ENCODE measurements at places on chromosomes 6 and 20.

GRCh38 chr6:36025260-36025931, 955 bp upstream of the SLC26A8 start:
- DNase-seq = peak; percentile 4

DNA sequence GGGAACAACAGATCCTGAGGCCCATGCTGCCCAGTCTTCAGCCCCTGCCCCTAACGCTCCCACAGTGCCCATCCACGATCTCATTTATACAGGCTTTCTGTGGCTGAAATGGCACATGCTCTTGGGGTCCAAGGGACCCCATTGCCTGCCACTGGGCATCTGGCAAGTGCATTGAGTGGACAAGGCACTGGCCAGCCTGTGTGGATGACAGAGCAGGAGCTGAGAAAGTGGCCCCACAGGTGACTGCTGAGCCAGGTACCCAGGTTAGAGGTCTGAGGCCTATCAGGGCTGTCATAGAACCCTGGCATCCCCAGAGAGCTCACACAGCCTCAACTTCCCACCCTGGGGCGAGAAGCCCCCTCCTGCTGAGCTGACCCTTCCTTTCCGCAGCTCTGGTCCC, 86.0 kb upstream of the NXT1 start:
- no peak for DNase-seq

- DNase-seq = no peak
Observed at GRCh38 chr6:150410399-150410798, 41.6 kb downstream of the IYD start.

DNA sequence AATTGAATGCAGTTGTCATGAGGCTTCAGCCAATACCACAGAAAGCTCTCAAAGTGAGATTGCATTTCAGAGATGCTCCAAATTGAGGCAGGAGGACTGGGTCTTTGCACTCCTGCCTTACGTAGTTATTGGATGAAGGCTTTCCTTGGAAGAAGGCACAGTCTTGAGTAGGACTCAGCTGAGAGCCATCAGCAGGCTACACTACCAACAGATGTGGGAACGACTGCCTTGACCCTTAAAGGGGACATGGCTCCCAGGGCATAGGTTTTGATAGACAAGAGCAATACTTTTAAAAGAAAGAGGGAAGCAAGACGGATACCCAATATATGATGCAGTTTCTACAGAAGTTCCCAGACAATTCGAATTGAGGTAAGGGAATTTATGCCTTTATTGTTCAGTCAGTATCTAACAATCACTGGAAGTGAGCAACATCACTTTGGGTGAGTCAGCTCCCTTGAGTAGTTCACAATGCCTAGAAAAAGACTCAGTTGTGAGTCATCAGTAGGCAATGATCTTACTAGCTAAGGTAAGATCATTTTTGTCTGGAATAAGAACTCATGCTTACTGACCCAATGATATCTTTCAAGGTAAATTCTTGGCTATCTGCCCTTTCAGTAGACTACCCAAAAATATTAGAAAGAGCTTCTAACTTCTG, 390.8 kb downstream of the GJA1 start:
- peak; percentile 94 for DNase-seq

- DNase-seq = no peak
Observed at GRCh38 chr6:121521164-121521555, 85.7 kb downstream of the GJA1 start.

DNA sequence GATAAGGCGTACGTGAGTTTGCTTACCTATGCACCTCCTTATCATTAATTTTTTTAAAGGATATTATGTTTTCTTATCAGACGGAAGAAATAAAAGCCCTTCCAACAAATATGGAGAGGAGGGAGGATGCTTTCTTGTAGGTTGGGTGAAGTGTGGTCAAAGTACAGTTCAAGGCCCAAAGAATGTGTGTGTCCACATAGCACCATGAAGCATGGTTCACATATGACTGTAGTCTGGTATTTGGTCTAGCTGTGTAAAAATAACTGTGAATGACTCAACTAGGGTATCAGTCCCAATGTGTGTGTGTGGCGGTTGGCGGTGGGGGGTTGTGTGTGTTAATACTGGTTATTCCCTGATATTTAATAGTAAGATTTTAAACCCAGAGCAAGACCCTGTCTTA, 212.7 kb downstream of the TMEM242 start:
- peak; percentile 47 for DNase-seq

GRCh38 chr6:26064619-26065257, 22.5 kb upstream of the HFE start:
- DNase-seq = peak; percentile 45

DNA sequence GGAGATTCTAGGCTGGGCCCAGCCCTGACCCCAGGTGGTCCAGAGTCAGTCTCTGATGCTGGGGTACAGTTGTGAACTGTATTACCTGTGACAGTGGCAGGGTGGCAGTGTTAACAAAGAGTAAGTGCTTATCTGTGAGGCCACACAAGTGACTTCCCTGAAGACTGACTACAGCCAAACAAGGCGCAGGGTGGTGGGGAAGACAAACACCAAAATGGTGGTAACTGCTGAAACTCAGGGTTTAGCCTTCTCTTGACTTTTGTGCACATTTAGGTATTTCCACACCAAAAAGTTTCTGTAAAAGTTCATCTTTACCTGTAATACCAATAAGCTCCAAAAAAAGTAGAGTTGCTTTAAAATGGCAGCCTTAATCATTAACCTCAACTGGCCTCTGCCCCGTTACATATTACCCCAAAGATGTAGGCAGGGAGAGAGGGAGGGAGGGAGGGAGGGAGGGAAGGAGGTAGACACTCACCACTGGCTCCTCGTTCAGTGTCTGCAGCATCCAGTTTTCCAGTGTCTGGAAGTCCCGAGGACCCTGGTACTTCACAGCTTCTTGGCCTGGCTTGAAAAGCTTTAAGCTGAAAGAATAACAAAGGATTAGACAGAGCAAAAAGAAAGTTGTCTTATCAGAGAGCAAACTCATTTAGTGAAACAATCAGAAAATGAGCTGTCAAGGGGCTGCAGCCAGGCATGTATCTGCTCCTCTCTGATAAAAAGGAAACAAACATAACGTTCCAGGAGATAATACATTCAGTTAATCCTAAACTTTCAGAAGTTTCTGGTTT, 11.3 kb downstream of the TXNDC5 start:
- no peak for DNase-seq

GRCh38 chr6:11272491-11273192, 40.2 kb upstream of the NEDD9 start:
- no peak for DNase-seq

GRCh38 chr6:121548131-121548530, 112.7 kb downstream of the GJA1 start:
- no peak for DNase-seq

- DNase-seq = no peak
Observed at GRCh38 chr6:34036357-34037069, 109.4 kb downstream of the GRM4 start.

DNA sequence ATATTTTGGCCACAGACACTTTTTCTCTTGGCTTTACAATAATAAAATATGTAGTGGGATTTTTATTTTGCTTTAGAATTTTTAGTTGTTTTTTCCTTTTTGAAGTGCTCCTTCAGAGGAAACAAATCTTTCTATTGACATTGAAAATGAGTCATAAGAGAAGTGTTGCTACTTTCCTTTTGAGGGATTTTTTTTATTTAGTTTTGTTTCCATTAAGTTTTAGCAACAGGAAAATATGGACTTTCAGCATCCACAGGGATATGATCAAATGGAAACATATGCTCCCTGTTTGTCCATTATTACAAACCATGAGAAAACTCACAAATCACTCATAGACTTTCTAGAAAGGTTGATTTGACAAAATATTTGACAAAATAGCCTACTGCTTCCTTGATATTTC, 65.3 kb upstream of the BMP2 start:
- no peak for DNase-seq

GRCh38 chr20:63220696-63221399, 4.9 kb upstream of the YTHDF1 start:
- no peak for DNase-seq

DNA sequence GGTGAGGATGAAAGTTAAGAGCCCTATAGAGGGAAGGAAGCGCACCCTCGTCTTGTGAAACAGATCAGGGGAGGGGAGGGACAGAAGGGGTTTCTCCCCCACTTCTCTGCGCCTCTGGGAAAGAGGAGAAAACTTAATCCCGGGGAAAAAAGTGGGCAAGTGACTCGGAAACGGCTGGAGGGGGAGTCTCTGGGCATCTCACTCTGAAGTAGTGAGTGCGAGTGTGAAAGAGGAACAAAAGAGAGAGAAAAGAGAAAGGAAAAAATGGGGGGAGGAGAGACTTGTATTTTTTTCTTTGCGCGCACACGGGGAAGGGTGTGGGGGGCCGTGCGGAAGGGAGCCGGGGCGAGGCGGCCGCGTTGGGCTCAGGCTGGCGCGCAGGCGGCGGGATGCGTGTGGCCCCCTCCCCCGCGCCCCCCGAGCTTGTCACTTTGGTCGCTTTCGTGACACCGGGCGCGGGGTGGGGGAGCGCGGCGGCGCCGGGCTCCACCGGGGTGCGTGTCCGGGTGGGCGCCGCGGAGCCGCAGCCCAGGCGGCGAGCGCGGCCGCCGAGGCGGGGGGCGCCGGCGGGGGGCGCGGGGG, 454 bp downstream of the L3MBTL3 start:
- DNase-seq = no peak

DNA sequence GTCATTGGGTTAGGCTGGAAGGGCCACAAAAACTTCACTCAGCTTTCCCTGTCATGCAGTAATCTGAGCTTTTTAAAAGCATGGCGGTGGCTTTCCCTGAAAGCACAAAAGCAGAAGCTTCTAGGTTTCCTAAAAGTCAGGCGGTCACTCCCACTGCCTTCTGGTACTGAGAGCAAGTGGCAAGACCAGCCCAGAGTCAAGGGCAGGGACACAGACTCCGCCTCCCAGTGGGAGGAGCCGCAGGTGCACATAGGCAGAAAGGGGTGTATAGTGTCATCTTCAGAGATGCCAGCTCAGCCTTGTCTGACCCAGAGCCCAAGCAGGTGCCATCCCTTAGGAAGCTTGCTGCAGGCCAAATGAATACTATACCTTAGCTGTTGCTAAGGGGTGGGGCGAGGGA, 18.0 kb upstream of the PACSIN1 start:
- DNase-seq = no peak

GRCh38 chr6:100466410-100467128, 1.8 kb upstream of the SIM1 start:
- no peak for DNase-seq

GRCh38 chr20:64069614-64070243, 6.7 kb downstream of the TCEA2 start:
- DNase-seq = no peak

- DNase-seq = no peak
Observed at GRCh38 chr6:88004707-88005106, 42.9 kb upstream of the SPACA1 start.

GRCh38 chr6:87754828-87755227, 52.8 kb upstream of the AKIRIN2 start:
- DNase-seq = no peak

GRCh38 chr6:145034664-145035063, 700.7 kb downstream of the EPM2A start:
- no peak for DNase-seq

GRCh38 chr20:8147476-8147875, 15.4 kb downstream of the PLCB1 start:
- DNase-seq = no peak

- no peak for DNase-seq
Observed at GRCh38 chr6:137530404-137530803, 36.2 kb upstream of the OLIG3 start.

GRCh38 chr6:63897952-63898351, 262.4 kb downstream of the PHF3 start:
- DNase-seq = no peak

DNA sequence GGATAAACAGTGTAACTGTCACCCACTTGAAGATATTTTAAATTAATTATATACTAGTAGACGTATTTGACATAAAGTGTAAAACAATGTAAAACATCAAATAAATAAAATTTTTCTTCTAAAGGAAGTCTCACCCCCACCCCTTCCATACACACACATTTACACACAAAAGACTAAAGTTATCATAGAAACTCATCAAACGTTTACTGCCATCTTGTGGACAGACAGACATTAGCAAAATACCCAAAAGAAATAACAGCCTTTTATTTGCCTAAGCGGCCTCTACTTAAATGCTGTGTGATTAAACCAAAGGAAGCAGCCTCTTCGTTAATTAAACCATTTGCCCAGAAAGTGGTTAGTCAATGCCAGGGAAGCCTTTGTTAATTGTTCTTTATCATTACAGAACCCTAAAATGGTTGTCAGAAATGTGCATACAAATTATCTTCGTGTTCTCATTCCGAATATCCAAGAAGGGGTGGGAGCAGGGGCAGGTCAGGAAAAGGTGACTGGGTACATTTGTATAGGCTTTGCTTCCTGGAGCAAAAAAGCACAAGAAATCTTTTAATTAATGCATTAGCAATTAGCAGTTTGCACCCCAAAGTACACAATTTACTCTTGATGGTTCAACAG, 176.2 kb upstream of the SASH1 start:
- DNase-seq = peak; percentile 72

DNA sequence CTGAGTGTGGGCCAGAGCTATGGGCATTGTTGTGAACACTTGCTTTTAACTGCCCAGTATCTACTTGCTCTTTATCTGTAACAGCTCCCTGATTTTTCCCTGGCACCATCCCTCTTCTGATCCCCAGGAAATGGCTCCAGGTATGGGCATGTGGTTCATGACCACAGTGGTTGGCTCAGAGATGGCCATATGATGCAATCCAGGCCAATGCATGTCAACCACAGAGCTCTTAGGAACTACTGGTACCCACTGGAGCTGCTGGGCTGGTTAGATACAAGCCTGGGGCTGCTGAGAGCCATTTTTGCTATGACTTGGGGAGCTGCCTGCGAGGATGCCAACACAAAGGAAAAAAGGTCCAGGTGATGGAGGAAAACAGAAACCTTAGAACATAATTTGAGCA, 55.6 kb downstream of the KCNB1 start:
- DNase-seq = no peak

DNA sequence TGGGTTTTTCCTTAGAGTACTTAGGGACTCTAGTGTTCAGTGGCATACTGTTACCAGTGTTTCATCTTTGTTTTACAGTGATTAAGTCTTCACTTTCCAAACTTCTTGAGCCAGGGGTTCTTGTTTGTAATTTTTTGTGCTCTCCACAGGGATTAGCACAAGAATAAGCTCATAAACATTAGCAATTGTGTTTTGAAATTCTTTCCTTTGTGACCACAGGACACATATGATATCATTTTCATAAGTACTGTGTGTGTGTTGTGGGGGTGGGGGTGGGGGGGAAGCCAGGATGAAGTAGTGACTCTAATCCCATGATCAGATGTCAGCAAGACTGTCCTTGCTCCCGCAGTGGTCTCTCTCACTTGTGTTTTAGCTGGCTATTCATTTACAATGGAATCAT, 101.5 kb upstream of the SCP2D1 start:
- DNase-seq = no peak

- peak; percentile 10 for DNase-seq
Observed at GRCh38 chr6:127376685-127377084, 33.3 kb upstream of the ECHDC1 start.

- no peak for DNase-seq
Observed at GRCh38 chr20:17616480-17617211, 46.8 kb downstream of the DSTN start.

Data from astrocyte of the spinal cord (primary cell).